ENCODE measurements at places on chromosomes 1 and 21. TPM values are rescaled to one million over a fixed set of nuclear protein-coding genes. Genes with fewer than 3 reads are reported as not detected.

Gene NUDT4B
- polyA plus RNA-seq = 0.27 TPM

Gene HFM1
- 2.2 TPM for polyA plus RNA-seq

Gene GNAT2
- polyA plus RNA-seq = 0.82 TPM

Gene SPSB1
- 11.9 TPM for polyA plus RNA-seq

DNA sequence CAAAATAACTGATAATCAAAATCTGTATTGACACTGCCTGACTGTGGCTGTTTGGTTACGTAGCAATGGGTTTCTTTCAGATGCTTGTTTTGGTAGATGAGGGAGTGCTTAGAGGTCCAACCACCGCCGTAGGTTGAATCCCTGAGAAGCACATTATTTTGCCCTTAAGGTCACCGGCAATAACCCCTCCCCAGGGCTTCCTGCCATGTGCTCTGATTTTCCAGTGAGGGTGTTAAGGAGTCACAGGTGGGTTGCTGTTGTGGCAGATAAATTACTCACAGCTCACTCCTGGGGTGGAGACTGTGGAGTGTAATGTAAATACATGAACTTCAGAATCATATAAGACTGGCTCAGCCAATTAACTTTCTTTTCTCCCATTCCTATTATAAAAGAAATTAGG lies 81.5 kb upstream of the ZP4 start:
- H3K27ac ChIP-seq = no peak overlapping the region
- DNase-seq = no peak

- no peak for DNase-seq
- no peak overlapping the region for H3K27ac ChIP-seq
- H3K27me3 ChIP-seq = no peaks in the 10 kb centered on the region
- H3K4me1 ChIP-seq = no peaks in the 10 kb centered on the region
Measured at GRCh38 chr1:98906809-98907208, 97.9 kb downstream of the PLPPR5 start.

DNA sequence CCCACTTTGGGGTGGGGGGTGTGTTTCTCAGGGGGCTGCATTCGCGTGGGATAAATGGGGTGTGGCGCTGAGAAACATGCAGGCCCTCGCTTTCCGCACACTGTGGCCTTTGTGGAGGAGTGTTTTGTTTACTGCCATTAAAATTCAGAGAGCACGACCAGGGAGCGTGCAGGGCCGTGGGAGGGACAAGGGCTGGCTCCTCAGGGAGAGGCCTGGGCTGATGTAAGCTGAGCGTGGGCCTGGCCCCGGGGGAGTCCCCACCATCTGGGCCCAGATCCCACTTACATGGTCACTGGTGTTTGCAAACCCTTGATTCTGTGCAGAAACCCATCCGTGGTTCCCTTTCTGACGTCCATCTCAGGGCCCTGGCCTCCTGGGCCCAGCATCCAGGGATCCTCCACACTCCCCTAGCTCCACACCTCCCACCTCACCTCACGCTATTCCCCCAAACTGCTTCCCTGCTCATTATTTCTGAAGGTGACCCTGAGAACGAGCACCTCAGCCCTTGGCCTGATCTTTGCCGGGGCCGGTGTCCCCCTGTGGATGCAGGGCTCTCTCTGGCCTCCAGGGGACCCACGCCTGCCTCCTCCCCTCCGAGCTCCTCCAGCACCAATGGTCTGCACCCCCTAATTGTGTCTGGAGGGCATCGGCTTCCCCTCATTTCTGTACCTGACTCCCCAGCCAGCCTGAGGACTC lies 92.5 kb upstream of the SIM2 start:
- no peaks in the 10 kb centered on the region for H3K27me3 ChIP-seq
- H3K4me3 ChIP-seq = no peak overlapping the region
- no peak overlapping the region for H3K27ac ChIP-seq
- H3K36me3 ChIP-seq = no peaks in the 10 kb centered on the region

DNA sequence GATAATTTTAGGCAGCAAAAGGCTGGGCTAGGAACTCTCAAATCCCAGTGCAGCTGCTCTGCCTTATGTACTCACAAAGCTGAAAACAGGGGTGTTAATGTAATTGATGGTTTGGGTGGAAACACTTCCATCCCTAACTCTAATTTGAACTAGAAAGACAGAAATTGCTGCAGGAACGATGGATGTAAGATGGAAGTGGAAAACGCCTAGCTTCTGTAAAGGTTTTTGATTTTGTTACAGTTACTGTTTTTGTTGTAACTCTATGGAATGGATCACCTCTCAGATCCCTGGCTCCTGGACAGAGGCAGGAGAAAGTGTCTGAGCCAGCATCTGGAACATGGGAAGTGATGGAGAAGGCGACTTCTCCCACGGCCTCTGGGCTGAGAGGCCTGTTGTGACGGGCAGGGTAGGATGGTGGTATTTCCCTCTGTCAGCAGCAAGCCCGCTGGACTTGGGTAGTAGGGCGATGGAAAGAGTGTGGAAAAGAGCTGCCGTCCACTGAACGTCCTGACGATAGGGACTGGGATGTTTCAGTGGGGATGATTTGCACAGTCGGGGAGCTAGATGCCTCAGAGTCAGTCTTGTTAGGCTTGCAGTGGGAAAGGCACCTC lies 1.6 kb downstream of the TRAF5 start:
- H3K27ac ChIP-seq = peak overlapping the region; percentile 93
- H3K27me3 ChIP-seq = no peaks in the 10 kb centered on the region
- no peak for DNase-seq
- H3K4me3 ChIP-seq = peak overlapping the region; percentile 67
- H3K4me1 ChIP-seq = peaks cover 45% of the 10 kb centered on the region
- H3K36me3 ChIP-seq = no peaks in the 10 kb centered on the region

GRCh38 chr21:16404776-16405175 lies 675.0 kb downstream of the USP25 start:
- H3K27ac ChIP-seq = no peak overlapping the region
- H3K36me3 ChIP-seq = no peaks in the 10 kb centered on the region
- H3K4me1 ChIP-seq = no peaks in the 10 kb centered on the region
- H3K4me3 ChIP-seq = no peak overlapping the region

GRCh38 chr1:94270801-94271203 lies 33.4 kb upstream of the ARHGAP29 start:
- no peak for DNase-seq
- no peaks in the 10 kb centered on the region for H3K36me3 ChIP-seq
- no peak overlapping the region for H3K4me3 ChIP-seq
- no peak overlapping the region for H3K27ac ChIP-seq

DNA sequence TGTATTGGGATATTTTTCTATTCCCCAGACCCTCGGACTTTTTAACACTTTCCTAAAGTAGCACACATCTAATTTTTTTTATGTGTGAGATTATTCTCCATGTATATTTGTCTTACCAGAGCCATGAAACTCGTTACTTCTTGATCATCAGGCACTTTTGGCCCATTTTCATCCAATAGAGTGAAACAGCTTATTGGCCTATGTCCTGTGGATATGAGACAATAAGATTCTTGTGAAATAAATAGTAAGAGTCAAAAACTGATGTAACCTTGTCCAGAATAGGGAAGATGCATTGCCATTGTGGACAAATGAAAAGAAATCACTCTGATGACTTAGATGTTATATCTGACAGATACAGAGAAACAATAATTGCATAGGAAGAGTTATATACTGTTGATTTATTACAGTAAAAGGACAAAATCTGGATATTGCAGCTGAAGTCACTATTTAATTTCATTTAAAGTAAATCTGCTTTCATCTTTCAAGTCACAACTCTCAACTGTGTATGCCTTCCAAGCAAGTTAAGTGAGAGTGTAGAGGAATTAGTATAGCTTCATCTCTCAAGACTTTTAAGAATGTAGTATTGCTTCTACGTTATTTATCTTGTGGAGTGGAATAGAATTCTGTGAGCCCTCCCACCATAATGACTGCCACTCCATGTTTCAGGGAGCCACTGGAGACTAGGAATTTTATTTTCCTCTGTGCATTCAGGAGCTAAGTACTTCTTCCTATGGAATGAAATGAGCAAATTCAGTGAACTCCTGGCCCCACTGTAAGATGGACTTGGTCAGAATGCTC lies 86.9 kb downstream of the ADAMTS1 start:
- DNase-seq = no peak
- no peaks in the 10 kb centered on the region for H3K36me3 ChIP-seq
- no peaks in the 10 kb centered on the region for H3K27me3 ChIP-seq
- H3K4me3 ChIP-seq = no peak overlapping the region
- H3K4me1 ChIP-seq = no peaks in the 10 kb centered on the region

- H3K36me3 ChIP-seq = no peaks in the 10 kb centered on the region
- no peaks in the 10 kb centered on the region for H3K27me3 ChIP-seq
- H3K4me1 ChIP-seq = no peaks in the 10 kb centered on the region
Measured at GRCh38 chr21:27078915-27079314, 112.0 kb upstream of the ADAMTS5 start.

DNA sequence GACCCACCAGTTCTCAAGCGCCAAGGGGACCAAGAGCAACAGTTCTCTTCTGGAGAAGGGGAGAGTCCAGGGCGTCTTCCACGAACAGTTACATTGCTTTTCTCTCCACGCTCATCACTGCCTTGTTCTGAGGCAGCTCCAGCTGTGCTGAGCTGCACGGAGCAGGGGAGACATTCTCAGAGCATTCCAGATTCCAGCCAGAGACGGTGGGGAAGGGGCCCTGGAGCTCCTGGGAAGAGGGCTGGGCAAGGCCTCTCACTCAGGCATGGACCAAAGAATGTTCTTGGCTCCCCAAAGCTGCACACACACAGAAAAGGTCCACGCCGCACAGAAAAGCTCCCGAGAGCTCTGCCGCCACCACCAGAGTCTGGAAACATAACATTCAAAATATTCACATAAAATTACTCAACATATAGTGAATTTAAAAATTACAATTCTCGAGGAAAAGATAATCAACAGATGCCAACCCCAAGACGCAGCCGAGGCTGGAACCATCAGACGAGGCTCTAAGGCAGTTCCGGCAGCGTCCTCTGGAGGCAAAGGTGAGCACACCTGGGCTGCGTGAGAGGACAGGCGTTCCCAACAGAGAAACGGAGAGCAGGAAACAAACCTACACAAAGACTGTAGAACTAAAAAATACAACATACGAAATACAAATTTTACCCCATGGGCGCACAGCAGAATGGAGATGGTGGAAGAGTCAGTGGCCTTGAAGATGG lies 40.5 kb downstream of the UBE2G2 start:
- no peaks in the 10 kb centered on the region for H3K36me3 ChIP-seq
- H3K27me3 ChIP-seq = no peaks in the 10 kb centered on the region
- no peak overlapping the region for H3K27ac ChIP-seq
- no peak for DNase-seq
- H3K4me1 ChIP-seq = no peaks in the 10 kb centered on the region

DNA sequence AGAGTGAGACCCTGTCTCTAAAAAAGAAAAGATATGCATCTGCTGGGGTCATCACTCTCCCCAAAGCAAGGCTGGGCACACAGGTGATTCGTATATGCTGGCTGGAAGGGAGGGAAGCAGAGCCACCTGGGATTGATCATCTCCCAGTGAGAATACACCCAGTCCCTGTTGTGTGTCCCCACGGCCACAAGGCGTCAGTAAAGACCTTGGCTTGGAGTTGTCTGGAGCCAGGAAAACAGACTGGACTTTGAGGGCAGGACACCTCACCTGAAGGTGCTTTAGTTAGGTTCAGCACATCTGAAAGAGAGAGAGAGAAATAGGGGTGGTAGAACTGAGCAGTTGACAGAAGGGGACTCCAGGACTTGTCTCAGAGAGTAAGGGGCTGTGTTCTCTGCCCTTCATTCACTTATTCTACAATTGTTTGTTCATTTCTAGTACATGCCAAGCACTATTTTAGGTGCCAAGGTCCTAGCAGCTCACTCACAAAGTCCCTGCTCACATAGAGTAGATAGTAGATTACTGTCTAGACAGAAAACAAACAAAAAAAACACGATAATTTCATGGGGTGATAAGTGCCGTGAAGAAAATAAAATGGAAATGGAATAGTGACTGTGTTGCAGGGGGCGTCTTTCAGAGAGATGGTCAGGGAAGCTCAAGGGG lies 13.5 kb downstream of the CITED4 start:
- peaks cover 9% of the 10 kb centered on the region for H3K4me1 ChIP-seq
- peak overlapping the region; percentile 65 for H3K27ac ChIP-seq
- DNase-seq = peak; percentile 81
- no peak overlapping the region for H3K4me3 ChIP-seq
- H3K27me3 ChIP-seq = no peaks in the 10 kb centered on the region

GRCh38 chr1:27471477-27471876 lies 18.5 kb downstream of the WASF2 start:
- H3K27ac ChIP-seq = no peak overlapping the region
- H3K4me3 ChIP-seq = no peak overlapping the region
- H3K36me3 ChIP-seq = no peaks in the 10 kb centered on the region
- peaks cover 19% of the 10 kb centered on the region for H3K4me1 ChIP-seq
- no peak for DNase-seq

DNA sequence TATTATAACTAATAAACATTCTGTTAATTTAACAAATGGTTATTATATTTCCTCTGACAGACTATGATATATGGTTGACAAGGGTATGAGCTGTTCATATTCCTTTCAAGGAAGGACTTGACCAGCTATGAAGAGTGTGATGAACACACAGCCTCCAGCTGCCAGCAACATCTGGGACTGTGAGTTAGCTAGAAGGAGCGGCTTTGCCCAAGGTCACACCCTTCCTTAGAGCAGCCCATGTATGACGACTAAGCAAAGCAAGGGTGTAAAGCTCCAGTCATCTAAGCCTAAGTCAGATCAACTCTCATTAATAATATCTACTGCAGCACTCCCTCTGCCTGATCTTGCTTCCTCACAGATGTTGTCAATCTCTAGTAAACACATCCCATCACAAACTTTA lies 355.4 kb downstream of the PLPP3 start:
- H3K4me3 ChIP-seq = no peak overlapping the region
- H3K36me3 ChIP-seq = no peaks in the 10 kb centered on the region
- H3K4me1 ChIP-seq = no peaks in the 10 kb centered on the region
- H3K27ac ChIP-seq = no peak overlapping the region
- DNase-seq = no peak

Data from pancreas (tissue), 10 donors.